ENCODE measurements at places on chromosomes 2 and 18.

- DNase-seq, result no peak
Measured at GRCh38 chr2:218755567-218756404, 26.2 kb upstream of the CYP27A1 start.

GRCh38 chr2:43714164-43714563 lies 37.9 kb upstream of the C1GALT1C1L start:
- no peak for DNase-seq

- no peak for DNase-seq
Measured at GRCh38 chr2:33104052-33104623, 157.4 kb downstream of the LTBP1 start.

- DNase-seq, result no peak
Measured at GRCh38 chr18:75654851-75655751, 227.6 kb upstream of the SMIM21 start.

DNA sequence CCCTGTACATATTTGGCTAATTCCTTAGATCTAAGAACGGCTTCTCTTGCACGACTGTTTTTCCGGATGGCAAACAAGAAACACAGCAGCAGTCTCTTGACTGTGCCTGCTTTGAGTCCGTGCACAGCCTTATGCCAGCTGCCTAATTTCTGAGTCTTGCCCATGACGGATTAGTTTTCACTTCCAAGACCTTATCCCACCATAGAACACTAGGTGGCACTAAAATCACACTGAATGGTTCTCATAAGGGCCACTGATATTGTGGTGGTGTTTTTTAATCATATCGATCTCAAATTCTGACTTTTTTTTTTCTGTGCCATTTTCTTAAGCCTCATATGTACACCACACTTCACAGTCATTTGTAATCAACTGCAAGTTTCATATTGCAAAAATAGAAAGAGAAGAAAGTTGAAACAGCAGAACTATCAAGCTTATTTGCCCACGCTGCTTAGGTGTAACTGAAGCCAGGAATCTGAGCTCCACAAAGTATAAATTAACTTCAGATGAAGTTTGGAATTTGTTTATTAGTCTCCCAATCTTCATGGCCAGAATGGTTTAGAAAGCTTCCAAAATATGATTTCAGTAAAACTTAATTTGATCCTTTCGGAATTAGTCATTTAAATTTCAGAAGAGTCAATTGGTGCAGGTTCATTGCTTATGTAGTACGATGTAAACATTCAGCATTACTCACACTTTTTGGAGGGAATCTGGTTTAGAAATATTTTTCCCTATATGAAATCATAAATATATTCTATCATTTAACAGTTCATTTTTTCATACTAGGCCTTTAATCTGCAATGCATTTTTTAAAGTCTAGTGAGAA lies 45.5 kb upstream of the SCN7A start:
- DNase-seq, result no peak

- no peak for DNase-seq
Measured at GRCh38 chr2:76812156-76812555, 710.0 kb downstream of the LRRTM4 start.

DNA sequence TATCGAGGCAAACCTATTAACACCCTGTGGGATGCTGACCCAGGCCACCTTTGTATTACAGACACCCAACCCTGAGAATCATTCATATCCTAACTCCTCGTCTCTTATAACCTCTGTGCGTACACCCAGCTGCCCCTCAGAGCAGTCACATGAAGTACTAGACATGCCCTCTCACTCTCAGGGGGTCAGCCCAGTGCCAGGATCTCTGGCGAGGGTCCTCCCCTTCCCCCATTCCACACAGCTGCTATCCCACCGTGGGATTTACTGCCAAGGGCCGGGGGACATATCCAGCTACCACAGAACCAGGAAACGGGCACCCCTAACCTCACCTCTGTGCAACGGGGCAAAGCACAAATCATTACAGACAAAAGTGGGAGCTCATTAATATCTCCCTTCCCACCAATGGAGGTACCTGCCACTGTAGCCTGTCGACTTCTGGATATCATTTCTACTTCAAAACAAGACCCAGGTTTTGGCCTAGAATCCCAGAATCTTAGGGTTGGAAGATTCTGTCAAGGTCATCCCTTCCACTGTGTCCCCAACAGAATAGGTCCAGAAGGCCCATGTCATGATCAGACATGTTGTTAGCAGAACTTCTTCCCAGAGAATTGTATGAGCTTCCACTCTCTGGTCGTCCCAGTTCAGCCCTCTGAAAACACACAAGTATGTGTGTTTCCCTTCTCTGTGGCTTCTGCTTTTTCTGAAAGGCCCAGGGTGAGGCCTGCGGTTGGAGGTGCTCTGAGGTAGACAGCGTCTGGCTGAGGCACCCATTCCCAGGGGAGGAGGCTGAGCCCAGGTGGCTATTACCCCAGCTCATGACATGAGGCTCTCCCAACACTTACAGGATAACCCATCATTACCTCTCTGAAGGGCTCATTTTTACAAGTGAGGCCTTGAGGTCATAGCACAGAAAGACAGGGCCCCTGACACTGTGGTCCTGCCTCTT lies 1.7 kb downstream of the TMBIM1 start:
- DNase-seq, result no peak

GRCh38 chr18:48662011-48662661 lies 123.3 kb downstream of the CTIF start:
- no peak for DNase-seq

Measured in osteocyte (in vitro differentiated cells).